Mesothelial cell of epicardium (in vitro differentiated cells): ENCODE measurements at places on chromosomes 3 and 15. TPM values are rescaled to one million over a fixed set of nuclear protein-coding genes. Genes with fewer than 3 reads are reported as not detected.

DNA sequence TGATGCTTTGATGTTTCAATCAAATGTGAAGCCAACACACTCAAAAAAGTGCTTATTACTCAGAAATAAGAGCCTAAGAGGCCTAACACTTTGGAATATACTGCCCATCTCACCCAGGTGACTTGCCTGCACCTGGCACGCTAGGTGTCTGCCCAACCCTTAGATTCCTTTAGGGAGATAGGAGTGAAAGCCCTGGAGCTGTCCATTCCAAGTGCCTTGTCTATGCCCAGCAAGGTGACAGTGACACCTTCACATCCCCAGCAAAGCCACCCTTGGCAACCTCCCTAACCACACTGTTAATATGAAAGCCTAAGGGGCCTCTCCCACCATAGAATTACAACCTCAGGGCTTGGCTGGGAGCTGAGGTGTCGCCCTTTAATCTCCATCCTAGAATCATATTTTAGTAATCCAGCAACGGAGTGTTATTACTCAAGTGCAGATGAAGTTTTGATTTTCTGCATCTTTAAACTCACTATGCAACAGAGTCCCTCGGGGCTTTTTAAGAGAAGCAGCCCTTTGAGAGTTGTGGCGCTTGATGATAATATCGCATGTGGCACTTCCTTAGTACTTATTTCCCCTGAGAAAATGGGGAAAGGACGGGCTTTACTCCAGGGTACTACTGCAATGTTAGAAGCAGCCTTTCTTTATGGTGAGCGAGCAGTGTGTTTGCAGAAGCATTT is 24.8 kb downstream of the ATP10A start:
- H3K27ac ChIP-seq: no peak overlapping the region
- peaks cover 10% of the 10 kb centered on the region for H3K4me1 ChIP-seq
- peaks cover 32% of the 10 kb centered on the region for H3K27me3 ChIP-seq
- no peak for DNase-seq
- H3K36me3 ChIP-seq: no peaks in the 10 kb centered on the region

DNA sequence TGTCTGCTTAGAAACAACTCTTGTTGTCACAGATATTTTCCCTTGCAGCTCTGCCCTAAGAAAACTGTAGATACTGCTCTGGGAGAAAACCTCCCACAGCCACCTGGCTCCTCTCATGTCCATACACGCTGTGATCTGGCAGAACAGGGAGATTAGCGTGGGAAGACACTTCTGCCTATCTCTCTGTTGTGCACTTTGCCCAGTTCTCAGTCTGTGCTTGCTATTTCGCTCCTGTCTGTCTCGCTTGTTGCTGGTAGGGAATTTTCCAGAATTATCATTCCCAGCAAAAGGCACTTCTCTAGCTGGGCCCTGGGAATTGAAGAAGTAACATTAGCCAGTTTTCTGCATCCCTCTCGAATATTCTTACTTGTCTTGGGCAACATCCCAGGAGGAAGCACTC is 8.1 kb upstream of the GATM start:
- no peak overlapping the region for H3K4me3 ChIP-seq
- no peaks in the 10 kb centered on the region for H3K36me3 ChIP-seq
- no peak for DNase-seq
- peak overlapping the region; percentile 50 for H3K27ac ChIP-seq
- peaks cover 21% of the 10 kb centered on the region for H3K4me1 ChIP-seq
- H3K27me3 ChIP-seq: peaks cover 57% of the 10 kb centered on the region

Gene GALNT15
- 0.07 to 0.13 TPM (median 0.11 TPM) in 3 replicates for total RNA-seq

- DNase-seq: no peak
- H3K27ac ChIP-seq: no peak overlapping the region
Measured at GRCh38 chr15:90300988-90301706, 35.7 kb downstream of the NGRN start.

Gene RTP3
- total RNA-seq: not detected in 3 replicates

Gene PLSCR2
- 0.31 TPM in 1 of 3 replicates, not detected in the others for total RNA-seq

GRCh38 chr3:13584427-13584891 is 35.5 kb downstream of the FBLN2 start:
- H3K4me3 ChIP-seq: no peak overlapping the region
- H3K27me3 ChIP-seq: no peaks in the 10 kb centered on the region
- no peak overlapping the region for H3K27ac ChIP-seq
- H3K4me1 ChIP-seq: peaks cover 30% of the 10 kb centered on the region

DNA sequence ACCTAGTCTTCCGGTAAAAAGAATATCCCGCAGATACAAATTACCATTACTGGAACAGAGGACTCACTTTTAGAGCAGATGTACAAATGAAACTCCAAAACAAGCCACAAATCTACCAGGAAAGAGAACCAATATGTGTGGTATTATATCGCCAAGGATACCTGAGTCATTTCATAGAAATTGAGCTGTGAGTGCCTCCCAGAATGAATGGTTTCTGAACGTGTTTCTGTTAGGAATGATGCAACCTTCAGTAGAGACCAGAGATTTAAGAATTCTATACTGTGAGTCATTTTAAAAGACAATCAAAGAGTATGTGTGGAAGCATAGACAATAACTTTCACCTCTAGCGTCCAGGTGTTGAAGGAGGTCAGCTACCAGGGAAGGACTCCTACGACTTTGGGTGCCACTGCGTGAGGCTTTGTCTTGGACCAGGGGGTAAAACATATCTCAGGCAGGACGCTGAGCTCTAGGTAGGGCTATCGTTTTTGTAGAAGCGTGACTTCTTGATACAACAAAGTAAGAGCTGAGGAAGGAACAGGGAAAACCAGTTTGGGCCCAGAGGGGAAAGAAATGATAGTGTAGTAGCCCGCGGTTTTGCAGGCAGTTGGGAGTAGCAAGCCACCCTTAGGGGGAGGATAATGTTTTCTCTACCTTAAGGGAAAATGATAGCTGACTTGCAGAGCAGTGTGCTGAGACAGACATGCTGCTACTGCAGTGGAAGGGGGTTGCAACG is 210.4 kb downstream of the TP63 start:
- H3K27me3 ChIP-seq: no peaks in the 10 kb centered on the region
- H3K36me3 ChIP-seq: no peaks in the 10 kb centered on the region
- H3K27ac ChIP-seq: peak overlapping the region; percentile 89

Gene CHST2
- total RNA-seq: 11.8 to 13.4 TPM (median 12.6 TPM) in 3 replicates

Gene MAGI1
- total RNA-seq: 61.2 to 65.6 TPM (median 62.7 TPM) in 3 replicates

DNA sequence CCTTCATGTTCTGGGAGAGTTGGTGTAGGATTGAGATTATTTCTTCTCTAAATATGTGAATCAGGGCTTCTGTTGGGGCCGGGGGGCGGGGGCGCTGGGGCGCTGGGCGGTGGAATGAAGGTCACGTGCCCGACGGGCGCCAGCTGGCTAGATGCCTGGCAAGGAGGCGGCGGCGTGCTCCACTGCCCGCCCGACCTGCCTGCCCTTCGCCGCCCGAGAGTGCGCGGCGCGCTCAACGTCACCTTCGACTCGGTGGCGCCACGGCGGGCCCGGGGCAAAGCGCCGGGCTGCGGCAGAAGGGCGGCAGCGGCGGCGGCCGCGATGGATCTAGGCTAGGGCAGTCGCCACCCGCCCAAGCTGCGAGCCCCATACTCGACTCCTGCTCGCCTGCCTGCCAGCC is 47.0 kb upstream of the LHFPL4 start:
- H3K4me1 ChIP-seq: no peaks in the 10 kb centered on the region
- H3K4me3 ChIP-seq: no peak overlapping the region
- H3K27ac ChIP-seq: no peak overlapping the region
- peaks cover 1% of the 10 kb centered on the region for H3K36me3 ChIP-seq

DNA sequence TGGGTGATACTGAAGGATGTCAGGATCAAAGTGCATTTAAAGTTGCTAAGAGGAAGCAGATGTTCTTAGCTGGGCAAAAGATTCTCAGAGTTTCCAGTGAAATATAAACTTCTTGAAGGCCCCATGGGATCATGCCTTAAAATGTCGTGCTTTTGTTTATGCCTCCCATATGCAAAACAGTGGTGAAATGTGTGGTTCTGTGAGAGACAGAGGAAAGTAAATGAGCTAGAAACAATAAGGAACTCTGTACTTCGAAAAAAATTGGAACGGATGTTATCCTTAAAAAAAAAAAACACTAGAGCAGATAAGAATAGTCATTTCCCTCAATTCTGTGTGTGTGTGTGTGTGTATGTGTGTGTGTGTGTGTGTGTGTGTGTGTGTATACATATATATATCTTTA is 497.0 kb upstream of the TBL1XR1 start:
- no peak overlapping the region for H3K4me3 ChIP-seq
- peak overlapping the region; percentile 93 for H3K27ac ChIP-seq
- H3K27me3 ChIP-seq: no peaks in the 10 kb centered on the region
- H3K36me3 ChIP-seq: no peaks in the 10 kb centered on the region

- H3K27me3 ChIP-seq: peaks cover 8% of the 10 kb centered on the region
- H3K4me1 ChIP-seq: peaks cover 9% of the 10 kb centered on the region
- no peak overlapping the region for H3K4me3 ChIP-seq
- no peak overlapping the region for H3K27ac ChIP-seq
- H3K36me3 ChIP-seq: no peaks in the 10 kb centered on the region
- DNase-seq: no peak
Measured at GRCh38 chr3:23035927-23036640, 167.0 kb upstream of the UBE2E2 start.

GRCh38 chr15:99753066-99753465 is 19.8 kb upstream of the LYSMD4 start:
- no peaks in the 10 kb centered on the region for H3K27me3 ChIP-seq
- no peaks in the 10 kb centered on the region for H3K4me1 ChIP-seq
- DNase-seq: no peak

DNA sequence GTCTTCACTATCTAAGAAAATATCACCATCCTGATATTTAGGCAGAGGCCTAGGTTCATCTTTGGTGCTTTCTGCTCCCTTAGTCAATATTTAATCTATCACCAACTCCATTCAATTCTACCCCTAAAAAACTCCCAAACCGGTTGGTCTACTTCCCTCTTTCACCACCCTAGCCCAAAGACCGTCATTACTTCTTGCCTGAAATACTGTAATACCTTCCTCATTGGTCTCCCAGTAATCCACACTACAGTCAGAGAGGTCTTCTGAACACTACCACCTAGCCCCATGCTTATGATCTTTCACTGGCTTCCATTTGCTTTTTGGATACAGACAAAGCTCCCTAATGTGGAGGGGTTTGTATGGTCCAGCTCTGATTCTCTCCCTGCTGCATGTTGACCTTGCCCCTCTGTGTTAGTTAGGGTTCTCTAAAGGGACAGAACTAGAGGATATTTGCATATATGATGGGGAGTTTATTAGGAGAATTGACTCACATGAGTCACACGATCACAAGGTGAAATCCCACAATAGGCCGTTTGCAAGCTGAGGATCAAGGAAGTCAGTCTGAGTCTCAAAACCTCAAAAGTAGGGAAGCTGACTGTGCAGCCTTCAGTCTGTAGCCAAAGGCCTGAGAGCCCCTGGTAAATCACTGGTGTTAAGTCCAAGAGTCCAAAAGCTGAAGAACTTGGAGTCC is 36.4 kb upstream of the ATP2C1 start:
- no peak overlapping the region for H3K4me3 ChIP-seq
- H3K36me3 ChIP-seq: no peaks in the 10 kb centered on the region
- H3K27ac ChIP-seq: no peak overlapping the region
- H3K27me3 ChIP-seq: peaks cover 17% of the 10 kb centered on the region
- no peak for DNase-seq
- H3K4me1 ChIP-seq: no peaks in the 10 kb centered on the region

- H3K4me3 ChIP-seq: no peak overlapping the region
- H3K27ac ChIP-seq: no peak overlapping the region
- no peaks in the 10 kb centered on the region for H3K36me3 ChIP-seq
- no peaks in the 10 kb centered on the region for H3K27me3 ChIP-seq
Measured at GRCh38 chr3:142597906-142598305, 1.7 kb downstream of the PLS1 start.

DNA sequence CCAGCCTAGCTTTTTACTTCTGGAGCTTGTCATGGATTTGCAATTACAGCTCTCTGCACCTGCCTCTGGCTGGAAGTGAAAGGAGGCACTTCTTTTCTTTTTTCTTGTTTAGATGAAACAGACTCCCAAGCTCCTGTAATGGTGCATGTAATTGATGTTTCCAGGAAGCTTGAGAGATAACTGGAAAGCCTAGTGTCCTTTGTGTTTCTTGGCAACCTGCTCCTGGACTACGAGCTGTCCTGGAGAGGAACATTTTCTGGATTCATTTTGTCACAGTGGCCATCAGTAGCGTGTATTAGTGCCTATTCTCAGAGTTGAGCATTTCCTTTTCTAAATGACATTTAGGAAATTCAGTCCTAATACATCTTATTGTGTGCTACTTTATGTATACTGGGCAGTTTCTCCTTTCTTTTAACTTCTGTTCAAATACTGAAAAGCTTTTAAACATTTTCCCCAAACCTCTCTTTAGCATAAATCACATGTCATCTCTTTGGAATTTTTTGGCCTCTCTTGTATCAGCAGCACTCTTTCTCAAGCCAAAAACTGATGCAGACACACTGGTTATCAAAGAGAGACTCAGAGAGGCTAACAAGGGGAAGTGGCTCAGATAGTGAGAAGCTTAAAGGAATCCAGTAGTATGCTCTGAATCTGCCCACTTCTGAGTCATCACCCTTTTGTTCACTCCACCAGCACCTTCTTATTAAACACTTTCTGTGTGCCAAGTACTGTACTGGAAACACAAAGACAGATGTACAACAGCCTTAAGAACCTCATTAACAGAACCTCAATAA is 62.6 kb upstream of the SLC2A2 start:
- DNase-seq: no peak
- H3K4me1 ChIP-seq: peaks cover 25% of the 10 kb centered on the region
- H3K27me3 ChIP-seq: no peaks in the 10 kb centered on the region
- peak overlapping the region; percentile 55 for H3K27ac ChIP-seq
- no peak overlapping the region for H3K4me3 ChIP-seq

Gene MAGEL2
- 10.9 to 11.2 TPM (median 10.9 TPM) in 3 replicates for total RNA-seq

DNA sequence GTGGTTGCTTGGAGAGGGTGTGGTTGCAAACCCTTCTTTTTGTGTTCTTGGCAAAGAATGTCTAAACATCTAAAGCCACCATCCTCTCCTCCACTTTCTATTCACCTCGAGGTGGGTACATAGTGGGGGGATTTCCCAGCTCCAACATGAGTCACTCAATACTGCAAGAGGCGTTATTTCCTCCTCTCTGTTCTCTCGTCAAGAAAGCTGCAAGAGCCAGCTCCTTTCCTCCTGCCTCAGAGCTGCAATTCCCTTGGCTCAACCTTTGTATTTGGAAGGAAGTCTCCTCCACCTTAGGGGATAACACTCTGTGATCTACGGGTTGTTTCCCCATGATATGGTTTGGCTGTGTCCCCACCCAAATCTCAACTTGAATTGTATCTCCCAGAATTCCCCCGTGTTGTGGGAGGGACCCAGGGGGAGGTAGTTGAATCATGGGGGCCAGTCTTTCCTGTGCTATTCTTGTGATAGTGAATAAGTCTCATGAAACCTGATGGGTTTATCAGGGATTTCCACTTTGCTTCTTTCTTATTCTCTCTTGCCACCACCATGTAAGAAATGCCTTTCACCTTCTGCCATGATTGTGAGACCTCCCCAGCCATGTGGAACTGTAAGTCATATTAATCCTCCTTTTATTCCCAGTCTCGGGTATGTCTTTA is 138.4 kb downstream of the PLCL2 start:
- no peak for DNase-seq
- peaks cover 7% of the 10 kb centered on the region for H3K27me3 ChIP-seq
- no peaks in the 10 kb centered on the region for H3K4me1 ChIP-seq
- H3K36me3 ChIP-seq: no peaks in the 10 kb centered on the region
- H3K27ac ChIP-seq: no peak overlapping the region

- H3K4me3 ChIP-seq: no peak overlapping the region
- H3K4me1 ChIP-seq: no peaks in the 10 kb centered on the region
- no peak overlapping the region for H3K27ac ChIP-seq
Measured at GRCh38 chr3:36744763-36745162, 19.6 kb downstream of the DCLK3 start.

Gene OR5K2
- total RNA-seq: not detected in 3 replicates

- no peak for DNase-seq
- no peak overlapping the region for H3K27ac ChIP-seq
Measured at GRCh38 chr3:150956376-150956775, 16.2 kb downstream of the CLRN1 start.
